Glomerular endothelial cell (primary cell): ENCODE measurements at places on chromosomes 4 and X. TPM values are rescaled to one million over a fixed set of nuclear protein-coding genes. Genes with fewer than 3 reads are reported as not detected.

GRCh38 chrX:134547047-134547679 is 87.2 kb downstream of the HPRT1 start:
- DNase-seq, result no peak

GRCh38 chrX:139982856-139983255 is 17.5 kb upstream of the CXorf66 start:
- no peak for DNase-seq

GRCh38 chrX:129773649-129774458 is 5.9 kb upstream of the SASH3 start:
- DNase-seq, result no peak

GRCh38 chr4:138341739-138342415 is 99.7 kb upstream of the SLC7A11 start:
- no peak for DNase-seq

The FAM241A gene
- 14.6 and 15.7 TPM in 2 replicates for total RNA-seq

The PAGE3 gene
- not detected in 2 replicates for total RNA-seq

The TACC3 gene
- total RNA-seq, result 26.7 and 40.1 TPM in 2 replicates

The HTN3 gene
- not detected in 2 replicates for total RNA-seq
